ENCODE measurements at places on chromosomes 3 and 15.

DNA sequence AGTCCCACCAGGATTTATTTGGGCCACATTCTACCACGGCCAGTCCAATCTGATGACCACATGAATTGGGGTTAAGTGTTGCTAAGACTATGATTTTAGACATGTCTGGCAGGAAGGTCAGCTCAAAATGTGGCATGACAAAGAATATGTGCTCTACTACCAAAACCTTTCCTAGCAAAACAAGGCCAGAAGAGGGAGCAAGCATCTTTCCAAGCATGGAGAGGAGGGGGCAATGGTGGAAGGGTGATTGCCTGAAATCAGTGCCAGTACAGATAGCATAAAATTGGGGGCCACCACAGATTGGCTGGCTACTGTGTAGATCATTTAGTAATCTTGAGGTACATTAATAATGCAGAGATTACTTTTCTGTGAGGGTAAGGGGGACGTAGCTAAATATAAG, 43.2 kb downstream of the TMEM39A start:
- DNase-seq: no peak

- DNase-seq: peak; percentile 78
Measured at GRCh38 chr3:74624301-74624700, 9.8 kb upstream of the CNTN3 start.

DNA sequence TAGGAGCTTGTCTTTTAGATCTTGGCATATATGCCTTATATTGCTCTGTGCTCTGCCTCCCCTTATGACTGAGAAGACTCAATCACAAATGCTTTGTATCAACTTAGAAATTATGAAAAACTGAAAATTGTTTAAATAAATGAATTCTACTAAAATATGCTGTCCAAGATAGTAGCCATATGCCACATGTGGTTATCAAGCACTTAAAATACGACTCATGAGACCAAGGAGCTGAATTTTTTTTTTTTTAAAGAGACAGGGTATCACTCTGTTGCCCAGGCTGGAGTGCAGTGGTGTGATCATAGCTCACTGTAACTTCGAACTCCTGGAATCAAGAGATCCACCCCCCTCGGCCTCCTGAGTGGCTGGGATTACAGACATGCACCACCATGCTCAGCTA, 118.3 kb downstream of the RFTN1 start:
- DNase-seq: no peak

DNA sequence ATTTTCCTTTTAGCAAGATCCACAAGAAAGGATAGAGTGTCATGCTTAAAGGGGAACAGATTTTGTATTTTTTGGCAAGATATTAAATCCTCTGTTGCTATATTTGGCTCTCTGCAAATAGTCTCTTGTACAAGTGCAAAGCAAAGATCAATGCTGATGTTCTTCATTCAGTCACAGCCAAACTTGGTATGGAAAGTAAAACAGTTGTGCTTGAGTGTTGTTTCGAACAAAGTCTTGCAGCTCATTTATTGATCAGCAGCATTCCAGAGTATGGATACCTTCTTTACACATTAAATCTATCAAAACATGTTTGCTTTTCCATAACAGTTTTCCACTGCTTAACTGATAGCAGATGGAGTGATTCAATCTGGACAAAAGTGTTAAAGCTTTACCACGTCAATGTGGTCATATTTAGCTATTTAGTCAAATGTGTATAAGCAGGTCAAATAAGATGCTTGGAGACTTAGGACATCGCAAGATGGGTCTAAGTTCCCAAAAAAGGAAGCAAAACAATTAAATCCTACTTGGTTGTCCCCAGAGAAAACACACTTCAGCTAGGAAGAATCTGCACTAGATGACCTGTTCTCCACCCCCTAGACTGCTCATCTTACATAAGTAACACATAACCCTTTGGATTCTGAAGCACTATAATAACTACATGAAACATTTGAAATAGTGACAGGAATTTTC, 52.4 kb downstream of the VGLL3 start:
- peak; percentile 74 for DNase-seq

- DNase-seq: no peak
Measured at GRCh38 chr15:65550681-65551098, 20.4 kb downstream of the HACD3 start.

DNA sequence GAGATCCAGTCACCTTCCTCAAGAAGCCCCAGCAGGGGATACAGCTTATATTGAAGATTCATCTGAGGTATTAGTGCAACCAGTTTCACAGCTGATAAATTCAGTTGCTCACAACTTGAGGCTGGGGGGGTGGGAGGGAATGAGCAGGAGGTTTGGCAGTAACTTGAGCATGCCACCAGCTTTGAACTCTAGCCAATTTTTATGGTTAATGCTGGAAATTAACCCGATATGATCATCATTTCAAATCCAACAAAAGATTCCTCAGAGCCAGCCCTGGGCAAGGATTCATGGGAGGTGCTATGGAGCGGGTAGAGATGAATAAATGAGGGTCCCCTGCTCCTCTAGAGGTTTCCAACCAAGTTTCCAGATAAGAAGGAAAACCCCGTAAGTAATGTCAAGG, 73.1 kb upstream of the HES1 start:
- no peak for DNase-seq

- no peak for DNase-seq
Measured at GRCh38 chr3:17315897-17316296, 426.5 kb downstream of the TBC1D5 start.

DNA sequence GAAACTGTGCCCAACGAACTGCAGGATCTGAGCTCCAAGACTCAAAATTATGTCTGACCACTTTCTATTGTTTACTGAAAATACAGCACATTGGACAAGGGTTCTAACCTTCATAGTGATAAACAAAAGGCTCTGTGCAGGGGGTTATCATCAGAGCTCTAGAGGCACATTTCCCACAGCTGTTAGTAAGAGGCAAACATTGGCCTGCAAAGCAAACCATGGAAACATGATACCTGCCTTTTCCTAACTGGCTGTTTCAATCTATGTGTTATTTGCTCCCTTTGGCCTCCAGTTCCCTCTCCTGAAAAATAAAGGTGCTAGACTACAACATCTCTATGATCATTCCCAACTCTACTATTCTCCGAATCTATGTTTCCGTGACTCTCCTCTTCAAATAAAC, 159.7 kb upstream of the ARHGEF26 start:
- no peak for DNase-seq

DNA sequence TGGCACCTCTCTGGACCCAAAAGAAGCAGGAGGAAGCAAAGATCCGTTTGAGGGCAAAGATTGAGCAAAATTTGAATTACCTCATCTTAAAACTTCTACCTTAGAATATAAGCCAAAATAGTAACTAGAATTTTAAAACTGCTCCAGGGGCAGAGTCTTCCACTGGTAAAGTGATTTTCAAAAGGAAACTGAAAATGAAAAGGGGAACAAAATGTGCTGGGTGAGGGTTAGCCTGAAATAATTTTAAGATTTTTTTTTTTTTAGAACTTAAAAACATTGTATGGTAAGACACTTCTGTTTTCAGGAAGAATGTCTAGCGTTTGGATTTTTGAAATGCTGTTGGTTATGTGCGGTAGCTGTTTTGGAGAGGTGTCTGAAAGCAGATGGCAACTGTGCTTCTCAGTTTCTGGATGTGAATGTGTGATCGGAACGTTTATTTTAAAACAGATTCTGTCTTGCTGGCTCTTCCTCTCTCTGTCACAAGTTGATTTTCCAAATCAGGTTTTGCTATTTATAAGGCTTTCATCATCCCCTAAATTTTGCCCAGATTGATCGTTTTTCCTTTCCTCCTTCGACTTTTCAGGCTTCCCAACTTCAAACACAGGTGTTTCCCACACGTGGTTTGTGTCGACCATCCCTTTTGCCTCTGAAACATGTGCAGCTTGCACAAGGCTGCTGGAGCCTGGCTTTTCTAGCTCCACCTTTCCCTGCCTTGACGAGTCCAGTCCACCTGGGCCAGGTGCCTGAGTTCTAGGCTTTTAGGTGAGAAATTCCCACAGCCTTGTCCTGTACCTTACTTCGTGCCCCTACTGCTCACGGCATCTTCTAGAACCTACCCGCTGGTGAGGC, 3.3 kb downstream of the LRRK1 start:
- DNase-seq: no peak

DNA sequence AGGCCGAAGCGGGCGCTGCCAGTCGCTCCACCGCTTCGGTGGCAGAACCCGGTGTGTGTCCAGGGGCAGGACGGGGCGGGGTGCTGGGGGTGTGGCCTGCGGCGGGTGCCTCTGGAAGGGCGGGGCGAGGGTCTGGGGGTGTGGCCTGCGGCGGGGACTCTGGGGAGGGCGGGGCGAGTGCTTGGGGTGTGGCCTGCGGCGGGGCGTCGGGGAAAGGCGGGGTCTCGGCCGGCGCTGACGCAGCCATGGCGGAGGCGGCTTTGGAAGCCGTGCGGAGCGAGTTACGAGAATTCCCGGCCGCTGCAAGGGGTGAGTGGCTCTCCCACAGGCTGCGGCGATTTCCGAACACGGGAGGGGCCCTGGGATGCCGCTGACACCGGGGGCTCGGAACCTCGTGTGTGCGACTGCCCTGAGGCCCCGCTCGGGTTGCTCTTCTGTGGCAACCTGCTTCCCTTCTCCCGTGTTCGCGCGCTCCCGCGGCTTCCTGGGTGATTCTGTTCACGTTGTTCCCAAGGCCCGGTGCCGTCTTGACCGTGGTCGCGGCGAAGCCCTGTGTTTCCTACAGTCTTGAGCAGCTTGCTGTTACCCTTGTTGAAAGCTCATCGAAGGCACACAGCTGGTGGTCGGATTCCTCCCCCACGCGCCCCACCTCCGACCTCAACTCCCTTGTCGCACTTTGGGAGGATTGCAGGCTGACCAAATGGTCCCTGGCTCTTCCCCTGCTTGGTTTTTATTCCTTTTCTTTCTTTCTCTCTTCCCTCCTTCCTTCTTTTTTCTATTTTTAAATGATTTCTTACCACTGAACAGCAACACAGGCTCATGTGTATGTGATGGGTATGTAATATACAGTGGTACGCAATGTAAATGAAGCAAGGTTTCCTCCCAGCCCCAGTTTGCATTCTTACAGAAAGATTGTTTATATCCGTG, at the start of gene JMJD7:
Gene JMJD7, plus strand, starts transcription at position 213 of the 927 bp plus-strand sequence. Its CDS starts 33 bp downstream, at position 246.
- peak; percentile 47 for DNase-seq

GRCh38 chr3:48689384-48689783, 3.7 kb upstream of the NCKIPSD start:
- no peak for DNase-seq

DNA sequence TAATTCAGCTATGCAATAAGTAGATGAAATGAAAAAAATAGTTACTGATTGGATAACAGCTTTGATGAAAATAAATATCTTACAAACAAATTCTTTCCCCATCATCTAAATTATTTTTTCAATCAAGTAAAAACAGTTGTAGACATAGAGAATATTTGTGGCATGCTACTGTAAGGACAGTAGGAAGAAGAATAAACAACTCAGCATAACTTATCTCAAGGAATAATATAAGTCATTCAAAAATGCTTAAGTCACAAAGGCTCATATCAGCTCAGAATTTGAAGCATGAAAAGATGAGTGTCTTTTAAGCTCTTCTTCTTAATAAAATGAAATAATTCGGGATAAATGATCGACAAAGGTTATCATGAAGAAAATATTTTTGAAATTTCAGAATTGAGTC, 1029.0 kb downstream of the ROBO1 start:
- no peak for DNase-seq

DNA sequence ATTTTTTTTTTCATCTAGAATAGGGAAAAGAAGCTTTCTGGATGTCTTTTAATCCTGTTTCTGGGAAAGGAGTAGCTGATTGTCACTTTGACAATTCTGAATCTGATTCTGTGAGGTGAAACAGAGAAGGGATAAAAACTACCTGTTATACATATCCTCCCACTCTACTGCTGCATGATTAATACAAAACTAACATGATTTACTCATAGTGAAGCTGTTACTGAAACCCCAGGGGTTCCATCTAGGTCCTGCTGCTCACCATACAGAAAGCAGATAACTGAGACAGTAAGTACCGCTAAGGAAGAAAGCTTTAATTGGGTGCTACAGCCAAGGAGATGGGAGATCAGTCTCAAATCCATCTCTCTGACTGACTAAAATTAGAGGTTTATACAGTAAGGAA, 610.9 kb upstream of the ALCAM start:
- DNase-seq: no peak

- DNase-seq: no peak
Measured at GRCh38 chr15:77753281-77753873, 120.7 kb upstream of the LINGO1 start.

GRCh38 chr3:181457190-181457589, 254.5 kb upstream of the SOX2 start:
- DNase-seq: no peak

- DNase-seq: no peak
Measured at GRCh38 chr3:117355566-117355965, 646.0 kb downstream of the TUSC7 start.

GRCh38 chr3:140529558-140529957, 148.3 kb upstream of the TRIM42 start:
- no peak for DNase-seq

- DNase-seq: no peak
Measured at GRCh38 chr3:154018100-154018696, 103.0 kb upstream of the ARHGEF26 start.

GRCh38 chr3:56974247-56974930, 86.1 kb upstream of the SPATA12 start:
- no peak for DNase-seq

DNA sequence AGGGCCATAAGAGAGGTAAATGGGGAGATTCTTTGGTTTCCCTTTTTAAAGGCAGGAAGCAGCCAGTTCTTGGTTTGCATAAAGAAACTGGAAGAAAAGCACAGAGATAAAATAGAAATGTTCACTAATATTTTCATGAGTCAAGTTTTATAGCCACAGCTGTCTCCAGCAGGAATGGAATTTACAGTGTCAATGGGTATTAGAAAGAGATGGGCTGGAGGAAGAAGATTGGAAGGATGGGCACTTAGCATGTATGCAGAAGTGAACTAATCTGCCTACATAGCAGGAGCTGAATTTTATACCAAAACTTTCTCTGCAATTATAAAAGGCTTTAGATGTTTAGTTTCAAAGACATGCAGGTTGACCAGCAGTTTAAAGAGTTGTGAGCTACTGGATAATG, 521.9 kb upstream of the GOLIM4 start:
- no peak for DNase-seq

DNA sequence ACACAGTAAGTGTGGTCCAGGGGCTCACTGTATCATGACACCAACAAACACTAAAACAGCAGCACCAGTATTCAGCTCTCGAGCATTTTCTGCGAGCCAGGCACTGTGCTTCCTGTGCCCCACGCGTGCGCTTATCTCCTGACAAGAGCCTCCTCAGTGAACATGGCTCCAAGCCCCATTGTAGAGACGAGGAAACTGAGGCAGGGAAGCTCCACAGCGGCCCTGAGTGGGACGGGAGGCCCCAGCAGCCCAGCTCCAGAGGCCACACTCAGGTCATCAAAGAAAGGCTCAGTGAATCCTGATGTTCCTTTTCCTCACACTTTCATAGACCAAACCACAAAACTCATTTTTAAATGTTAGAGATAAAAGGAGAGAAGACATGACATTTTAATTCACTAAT, 113.1 kb downstream of the TPRA1 start:
- DNase-seq: no peak

DNA sequence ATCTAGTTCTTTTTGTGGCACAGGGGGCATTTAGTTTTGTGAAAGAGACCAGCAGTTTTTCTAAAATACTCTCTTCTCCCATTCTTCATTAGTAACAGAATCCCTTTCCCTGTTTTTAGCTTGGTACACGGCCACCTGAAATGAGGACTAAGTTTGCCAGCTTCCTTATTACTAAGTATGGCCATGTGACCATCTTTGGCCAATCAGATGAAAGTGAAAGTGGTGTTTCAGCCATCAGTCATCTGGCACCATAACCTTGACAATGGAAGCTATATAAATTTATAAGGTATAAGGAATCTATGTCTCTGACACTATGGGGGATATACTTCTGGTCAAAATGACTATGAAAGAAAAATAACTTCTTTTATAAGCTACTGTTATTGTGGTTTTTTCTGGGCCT, 570.4 kb downstream of the AGBL1 start:
- peak; percentile 14 for DNase-seq
